ENCODE measurements at places on chromosomes 2 and 18. TPM values are rescaled to one million over a fixed set of nuclear protein-coding genes. Genes with fewer than 3 reads are reported as not detected.

- no peak for DNase-seq
Observed at GRCh38 chr2:116719836-116720235, 1094.7 kb upstream of the DDX18 start.

DNA sequence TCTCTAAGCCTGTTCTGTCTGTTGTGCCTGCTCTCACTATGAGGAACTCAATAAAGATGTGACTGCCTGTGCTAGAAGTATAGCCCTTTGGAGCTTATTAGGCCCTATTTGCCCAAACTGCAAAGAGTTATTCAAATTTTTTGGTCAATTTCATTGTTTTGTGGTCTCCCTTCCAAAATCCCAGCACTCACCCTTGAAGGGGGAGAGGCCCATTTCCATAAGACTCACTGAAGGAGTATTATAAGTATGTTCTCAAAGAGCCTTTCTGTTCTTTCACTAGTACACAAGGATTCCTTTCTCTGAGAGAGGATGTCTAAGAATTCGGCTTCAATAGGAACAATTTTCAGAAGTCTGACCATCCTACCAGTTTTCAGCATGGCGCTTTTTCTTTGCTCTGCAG, 641.9 kb upstream of the REG3G start:
- DNase-seq, result no peak

DNA sequence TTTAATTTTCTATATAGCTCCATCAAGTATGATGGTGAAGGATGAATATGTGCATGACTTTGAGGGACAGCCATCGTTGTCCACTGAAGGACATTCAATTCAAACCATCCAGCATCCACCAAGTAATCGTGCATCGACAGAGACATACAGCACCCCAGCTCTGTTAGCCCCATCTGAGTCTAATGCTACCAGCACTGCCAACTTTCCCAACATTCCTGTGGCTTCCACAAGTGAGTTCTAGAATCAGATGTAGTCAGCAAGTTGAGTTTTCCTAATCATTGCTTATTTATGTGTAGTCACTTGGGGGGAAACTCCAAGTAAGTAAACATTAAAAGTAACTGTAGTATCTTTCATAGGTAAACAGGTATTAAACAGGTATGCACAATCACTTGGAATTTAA, 24.8 kb downstream of the SMAD4 start:
- no peak for DNase-seq

DNA sequence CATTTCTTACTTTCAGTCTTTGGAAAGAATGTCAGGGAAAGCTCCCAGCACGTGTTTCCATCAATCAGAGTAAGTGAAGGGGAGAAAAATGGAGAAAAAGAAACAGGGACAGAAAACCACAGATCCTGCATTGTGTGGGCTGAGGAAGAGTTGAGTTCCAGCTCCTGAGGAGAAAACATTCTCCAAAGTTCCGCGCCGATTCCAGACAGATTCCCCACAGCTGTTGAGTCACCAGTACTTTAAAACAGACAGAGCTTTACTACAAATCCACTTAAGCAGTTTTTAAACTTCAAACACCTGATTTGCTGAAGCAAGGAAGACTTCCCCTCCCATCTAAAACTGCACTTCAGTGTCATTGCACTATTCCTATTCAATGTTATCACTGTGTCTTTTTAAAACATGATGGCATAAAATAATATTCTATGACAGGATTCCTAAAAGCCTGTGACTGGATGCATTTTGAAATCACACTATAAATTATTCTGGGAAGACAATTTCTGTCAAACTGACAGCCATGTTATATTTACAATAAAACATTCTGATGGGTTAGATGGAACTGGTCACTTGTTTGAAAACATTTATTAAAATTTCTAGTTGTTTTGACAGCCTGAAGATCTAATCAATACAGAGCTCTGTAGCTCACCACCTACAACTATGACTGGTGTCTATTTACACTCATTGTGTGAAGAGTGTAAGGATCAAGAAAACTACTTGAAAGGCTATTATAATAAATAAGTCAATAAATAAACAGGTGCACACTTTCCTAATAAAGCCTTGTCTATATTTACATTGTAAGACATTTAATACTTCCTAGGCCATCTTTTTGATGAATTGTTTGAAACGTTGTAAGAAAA, 40.9 kb downstream of the TCF4 start:
- no peak for DNase-seq

DNA sequence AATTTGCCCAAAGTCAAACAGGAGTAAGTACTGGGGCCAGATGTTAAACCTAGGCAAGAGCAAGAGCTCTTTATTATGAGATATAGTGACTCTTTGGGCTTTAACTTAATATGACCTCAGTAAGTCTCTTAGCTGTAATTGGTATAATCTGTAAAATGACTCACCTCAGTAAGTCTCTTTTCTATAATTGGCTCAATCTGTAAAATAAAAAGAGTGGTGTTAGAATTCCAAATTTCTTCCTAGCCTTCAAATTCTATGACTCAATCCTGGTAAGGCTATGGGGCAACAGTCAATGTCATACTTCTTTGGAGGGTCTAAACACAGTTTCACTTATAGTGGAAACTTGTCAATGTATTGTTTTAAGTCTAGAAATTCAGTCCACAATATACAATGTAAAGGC, 1608.9 kb upstream of the PIK3C3 start:
- DNase-seq, result no peak

DNA sequence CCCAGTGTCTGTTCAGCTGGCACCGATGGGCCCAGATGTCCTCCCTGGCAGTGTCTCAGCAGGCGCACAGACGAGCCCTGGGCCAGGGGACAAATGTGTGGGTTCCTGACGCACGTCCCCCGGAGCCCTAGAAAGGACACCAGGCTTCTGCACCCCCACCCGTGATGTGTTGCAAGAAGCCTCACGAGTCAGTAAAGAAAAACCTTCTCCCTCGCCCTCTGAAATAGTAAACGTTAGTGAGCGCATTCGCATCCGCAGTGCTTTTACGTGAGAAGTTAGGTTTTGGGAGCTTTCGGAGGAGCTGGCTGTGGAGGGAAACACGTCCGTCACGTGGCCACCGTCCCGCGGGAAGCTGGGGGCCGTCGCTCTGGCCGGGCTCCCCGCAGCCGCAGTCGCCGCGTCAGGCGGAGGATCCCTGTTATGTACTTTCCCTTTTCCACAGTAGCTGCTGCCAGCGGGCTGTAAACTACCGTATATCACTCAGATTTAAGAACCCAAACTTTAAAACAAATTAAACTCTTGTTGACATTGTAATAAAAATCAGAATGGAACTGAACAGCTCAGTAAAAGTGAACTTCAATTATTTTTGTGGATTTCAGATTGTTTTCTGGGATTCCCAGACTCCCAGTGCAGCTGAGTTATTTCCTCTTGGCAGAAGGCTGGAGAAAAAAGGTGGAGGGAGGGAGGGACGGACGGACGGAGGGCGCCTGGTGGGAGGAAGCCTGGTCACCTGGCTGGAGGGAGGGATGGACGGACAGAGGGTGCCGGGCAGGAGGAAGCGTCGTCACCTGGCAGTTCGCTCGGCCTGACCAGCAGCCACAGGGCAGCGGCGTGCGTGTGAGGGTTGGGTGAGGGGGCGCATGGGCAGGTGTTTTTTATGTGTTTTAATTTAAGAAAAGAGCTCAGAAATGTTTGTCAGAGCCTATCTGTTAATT, 112.1 kb downstream of the NFATC1 start:
- peak; percentile 86 for DNase-seq

DNA sequence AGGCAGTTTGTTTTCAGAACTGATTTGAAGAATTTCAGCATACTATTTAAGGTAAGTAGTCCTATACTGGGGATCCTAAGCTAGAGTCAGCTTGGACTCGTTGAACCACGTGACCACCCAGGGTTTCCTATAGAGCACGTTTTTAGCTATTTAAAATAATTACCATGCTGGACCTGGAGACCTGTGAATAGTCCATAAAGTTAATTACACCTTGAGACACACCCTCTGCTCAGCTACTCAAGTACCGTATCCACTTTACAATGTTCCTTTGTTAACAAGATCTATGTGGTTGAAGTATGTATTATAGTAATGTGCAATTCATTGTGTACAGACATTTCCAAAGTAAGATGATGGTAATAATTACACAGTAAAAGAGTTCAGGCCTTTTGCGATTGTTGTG, 67.6 kb downstream of the CRIM1 start:
- no peak for DNase-seq

DNA sequence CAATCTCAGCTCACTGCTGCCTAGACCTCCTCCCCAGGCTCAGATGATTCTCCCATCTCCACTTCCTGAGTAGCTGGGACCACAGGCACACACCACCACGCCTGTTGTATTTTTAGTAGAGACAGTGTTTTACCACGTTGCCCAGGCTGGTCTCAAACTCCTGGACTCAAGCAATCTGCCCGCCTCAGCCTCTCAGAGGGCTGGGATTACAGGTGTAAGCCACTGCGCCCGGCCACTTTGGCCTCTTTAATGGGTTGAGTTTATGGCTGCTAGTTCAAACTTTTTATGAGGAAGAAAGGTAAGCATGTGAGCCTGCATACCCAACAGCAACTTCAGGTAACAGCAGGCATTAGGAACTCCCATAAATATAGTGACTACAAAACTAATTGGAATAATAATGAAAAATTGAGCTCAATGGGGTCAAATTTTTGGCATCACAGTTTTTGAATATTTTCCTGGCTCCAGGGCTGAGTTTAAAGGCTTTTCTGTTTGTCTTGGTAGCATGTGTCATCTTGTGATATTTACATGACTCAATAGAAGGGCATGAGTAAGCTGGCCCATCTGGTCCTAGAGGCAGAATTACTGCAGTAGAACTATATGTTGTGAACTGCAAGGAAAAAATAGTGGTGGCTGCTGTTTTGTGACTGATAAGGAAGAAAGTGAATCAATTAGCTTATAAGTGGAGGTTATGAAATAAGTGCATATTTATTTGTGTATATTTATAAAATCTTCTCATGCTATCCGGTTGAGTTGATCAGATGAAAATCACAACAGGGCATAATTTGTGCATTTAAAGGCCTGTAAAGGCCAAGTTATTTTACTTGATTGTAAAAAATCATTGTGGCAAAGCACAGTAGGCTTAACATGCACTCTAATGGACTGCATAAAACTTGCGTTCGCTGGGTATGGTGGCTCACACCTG, 24.8 kb downstream of the GALM start:
- no peak for DNase-seq

DNA sequence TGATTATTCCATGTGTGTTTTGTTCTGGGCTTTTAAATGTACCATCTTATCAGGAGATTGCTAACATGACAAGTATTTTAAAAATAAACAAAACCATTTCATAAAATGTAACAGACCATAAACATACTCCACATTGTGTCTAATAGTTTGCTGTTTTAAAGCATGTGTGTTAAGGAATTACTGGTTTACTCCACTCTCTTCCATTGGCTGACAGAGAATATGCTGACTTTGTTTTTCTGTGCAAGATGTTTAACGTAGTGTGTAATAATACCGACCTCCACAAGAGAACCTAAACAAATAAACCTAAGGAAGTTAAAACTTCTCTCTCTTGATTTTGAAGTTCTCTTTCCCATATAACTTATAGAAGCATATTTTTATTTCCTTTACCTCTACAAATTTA, 17.0 kb upstream of the TMEM18 start:
- DNase-seq, result no peak

DNA sequence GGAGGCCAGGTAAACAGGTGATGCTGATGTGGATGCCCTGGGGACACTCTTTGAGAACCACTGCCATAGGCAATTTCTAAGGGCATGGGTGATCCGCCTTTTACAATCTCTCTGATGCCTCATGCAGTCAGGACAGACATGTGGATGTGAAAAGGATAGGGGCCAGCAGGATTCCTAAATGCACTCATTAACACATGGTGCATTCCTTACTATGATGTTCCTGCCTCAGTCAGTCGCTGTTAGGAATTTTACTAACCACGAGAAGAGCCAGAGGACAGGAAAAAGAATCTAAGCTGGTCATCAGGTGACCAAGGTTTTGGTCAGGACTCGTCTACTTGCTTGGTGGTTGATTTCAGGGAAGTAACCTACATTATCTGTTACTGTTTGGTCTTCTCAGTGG, 191.0 kb downstream of the ARL4C start:
- DNase-seq, result no peak

DNA sequence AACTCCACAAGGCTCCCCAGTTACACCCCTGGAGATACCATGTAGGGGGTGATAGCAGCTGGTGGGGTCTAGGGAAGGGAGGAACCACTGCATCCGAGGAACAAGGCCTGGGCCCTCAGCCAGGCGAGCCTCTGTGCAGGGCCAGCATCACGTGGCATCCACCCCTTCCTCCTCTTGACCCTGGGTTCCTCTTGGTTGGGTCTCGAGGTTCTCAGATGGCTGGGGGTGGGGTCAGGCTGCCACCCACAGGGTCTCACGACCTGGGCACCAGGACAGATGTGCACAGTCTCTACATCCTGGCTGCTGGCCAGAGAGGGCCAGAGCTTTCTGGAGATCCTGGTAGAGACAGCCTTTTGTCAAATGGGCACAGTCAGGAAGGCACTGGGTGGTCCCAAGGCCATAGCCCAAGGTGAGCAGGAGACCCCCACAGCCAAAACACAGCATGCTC, 10.4 kb downstream of the HS6ST1 start:
- DNase-seq, result no peak

DNA sequence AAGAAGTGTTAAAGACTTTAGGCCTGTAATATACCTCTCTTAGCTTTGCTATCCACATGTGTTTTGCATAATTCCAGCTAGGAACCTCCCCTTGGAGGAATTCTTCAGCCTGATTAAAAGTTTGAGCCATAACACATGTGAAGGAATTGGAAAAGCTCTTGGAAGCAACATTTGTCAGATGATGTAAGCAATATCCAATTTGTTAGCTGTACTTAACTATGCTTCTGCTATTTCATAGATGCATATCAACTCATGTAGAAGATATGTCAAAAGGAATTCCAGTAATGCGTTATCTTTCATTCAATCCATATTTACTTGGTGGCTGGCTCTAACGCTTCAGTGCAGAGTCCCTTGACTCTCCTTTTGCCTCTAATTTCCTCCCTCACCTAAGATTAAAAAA, 46.2 kb downstream of the PKP4 start:
- no peak for DNase-seq

GRCh38 chr2:128450211-128451024, 131.8 kb upstream of the HS6ST1 start:
- DNase-seq, result no peak

- DNase-seq, result no peak
Observed at GRCh38 chr2:43087413-43087812, 139.0 kb downstream of the ZFP36L2 start.

- no peak for DNase-seq
Observed at GRCh38 chr18:32907648-32908423, 135.0 kb upstream of the KLHL14 start.

DNA sequence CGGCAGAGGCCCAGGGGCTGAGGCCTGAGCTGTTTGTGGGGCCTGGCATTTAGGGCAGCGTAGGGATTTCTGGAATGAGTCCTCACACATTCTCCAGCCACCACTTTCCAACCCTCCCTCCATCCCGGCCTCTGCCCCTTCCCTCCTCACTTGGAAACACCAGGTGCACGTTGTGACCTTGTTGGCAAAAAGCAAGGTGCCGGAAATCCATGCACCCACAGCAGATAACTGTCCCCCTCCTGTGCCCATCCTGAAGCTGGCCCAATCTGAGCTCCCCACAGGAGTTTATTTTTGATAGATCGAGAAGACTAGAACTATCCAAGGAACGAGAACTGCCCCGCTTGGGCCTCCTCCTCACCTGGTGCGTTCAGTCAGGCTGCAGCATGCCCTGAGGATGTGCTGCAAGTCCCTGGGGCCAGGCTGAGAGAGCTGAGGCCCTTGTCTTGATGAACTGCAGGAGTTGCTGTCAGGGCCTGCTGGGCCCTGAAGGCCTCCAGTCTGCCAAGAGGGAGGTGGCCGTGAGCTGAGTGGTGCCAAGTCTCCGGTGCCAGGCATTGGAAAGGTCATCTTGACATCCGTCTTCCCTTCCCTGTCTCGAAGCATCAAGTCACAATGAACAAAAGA, 55.8 kb downstream of the CTIF start:
- no peak for DNase-seq

The CNDP1 gene
- total RNA-seq, result not detected

The ADCYAP1 gene
- not detected for total RNA-seq

The ABCB11 gene
- total RNA-seq, result 0.66 TPM

Measured in H7 (cell line).